ENCODE measurements at places on chromosomes 12 and 14.

DNA sequence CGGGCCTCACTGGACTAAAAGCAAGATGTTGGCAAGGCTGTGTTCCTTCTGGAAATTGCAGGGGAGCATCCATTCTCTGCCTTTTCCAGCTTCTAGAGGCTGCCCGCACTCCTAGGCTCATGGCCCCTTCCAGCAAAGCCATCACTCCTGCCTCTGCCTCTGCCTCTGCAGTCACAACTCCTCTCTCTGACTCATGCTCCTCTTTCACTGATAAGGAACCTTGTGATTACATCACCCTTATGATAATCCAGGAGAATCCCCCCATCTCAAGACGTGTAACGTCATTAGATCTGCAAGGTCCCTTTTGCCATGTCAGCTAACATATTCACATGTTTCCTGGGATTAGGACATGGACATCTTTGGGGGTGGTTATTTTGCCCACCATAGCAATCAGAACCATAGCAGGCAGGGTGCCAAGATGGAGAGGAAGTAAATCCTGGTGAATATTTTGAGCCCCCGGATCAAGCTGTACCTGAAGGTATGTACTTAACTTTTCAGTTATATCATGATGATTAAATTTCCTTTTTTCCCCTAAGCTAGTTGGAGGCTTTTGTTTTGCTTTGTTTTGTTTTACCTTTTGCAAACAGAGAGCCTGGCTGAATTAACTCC, 123.6 kb downstream of the SCARB1 start:
- no peak for DNase-seq

GRCh38 chr12:12997734-12998133, 2.3 kb downstream of the HEBP1 start:
- no peak for DNase-seq

DNA sequence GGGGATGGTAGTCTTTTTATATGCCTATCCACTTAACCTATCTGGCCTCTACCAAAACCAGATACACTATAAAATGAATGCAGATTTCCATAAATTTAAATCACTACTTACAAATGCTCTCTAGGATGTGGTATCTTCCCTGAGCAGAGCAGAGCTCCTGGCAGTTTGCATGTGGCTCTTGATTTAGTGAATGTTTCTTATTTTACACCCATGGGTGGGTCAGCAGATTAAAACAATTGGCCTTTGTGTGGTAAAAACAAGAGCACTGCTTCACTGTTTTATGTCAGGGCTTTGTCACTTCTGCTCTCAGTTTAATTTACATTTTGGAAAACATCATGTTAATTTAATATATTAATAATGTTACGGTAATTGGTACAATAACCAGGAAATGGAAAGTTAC, 5.5 kb downstream of the TAS2R19 start:
- no peak for DNase-seq

DNA sequence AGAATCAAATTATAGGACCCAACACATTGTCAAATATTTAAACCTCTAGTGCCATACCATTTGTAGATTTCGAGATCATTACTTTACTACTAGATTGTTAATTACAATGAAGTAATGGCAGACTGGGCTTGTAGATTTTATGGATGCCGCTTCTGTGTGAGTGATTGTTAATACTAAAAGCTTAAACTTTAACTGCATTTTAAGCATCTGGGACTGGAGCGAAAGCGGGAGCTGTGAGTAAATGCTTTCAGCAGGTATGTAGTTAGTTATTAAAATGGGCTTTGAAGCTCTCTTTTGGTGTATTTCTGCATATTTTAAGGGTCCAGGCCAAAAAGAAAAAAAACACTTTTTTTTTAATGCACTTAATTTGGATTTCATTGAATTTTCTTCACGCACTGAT, 519.3 kb downstream of the MED13L start:
- DNase-seq, result no peak

DNA sequence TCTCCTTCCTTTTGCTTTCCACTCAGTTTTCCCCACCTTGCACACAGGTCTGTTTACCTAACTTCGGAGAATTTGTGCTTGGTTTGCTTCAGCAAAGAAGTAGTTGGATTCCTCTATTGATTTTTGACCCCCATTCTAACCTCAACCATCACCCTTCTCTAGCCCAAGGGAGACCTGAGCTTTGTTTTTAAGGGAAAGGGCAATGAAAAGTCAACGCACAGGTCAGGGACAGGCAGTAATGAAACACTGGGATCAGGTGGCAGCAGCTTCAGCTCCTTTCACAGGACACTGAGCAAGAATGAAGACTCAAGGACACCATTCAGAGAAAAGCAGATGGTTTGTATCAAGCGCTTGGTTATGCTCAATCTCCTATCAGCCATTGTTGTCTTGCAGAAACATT, 46.9 kb upstream of the KRR1 start:
- DNase-seq, result no peak

DNA sequence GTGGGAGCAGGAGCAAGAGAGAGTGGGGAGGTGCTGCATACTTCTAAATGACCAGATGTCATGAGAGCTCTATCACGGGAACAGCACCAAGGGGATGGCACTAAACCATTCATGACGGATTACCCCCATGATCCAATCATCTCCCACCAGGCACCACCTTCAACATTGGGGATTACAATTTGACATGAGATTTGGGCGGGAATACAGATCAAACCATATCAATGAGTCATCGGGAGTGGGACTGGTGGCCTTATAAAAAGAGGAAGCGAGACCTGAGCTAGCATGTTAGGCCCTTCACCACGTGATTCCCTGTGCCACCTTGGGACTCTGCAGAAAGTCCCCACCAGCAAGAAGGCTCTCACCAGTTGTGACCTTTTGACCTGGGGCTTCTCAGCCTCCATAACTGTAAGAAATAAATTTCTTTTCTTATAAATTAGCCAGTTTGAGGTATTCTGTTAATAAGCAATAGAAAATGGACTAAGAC, 28.7 kb downstream of the COX8C start:
- DNase-seq, result no peak

GRCh38 chr12:115335594-115335993, 651.6 kb upstream of the TBX3 start:
- no peak for DNase-seq

- DNase-seq, result no peak
These were observed 3.6 kb downstream of the NAP1L1 start for GRCh38 chr12:76080729-76081415.

GRCh38 chr12:7637615-7638014, 28.1 kb downstream of the APOBEC1 start:
- no peak for DNase-seq

GRCh38 chr12:104694161-104694560, 237.4 kb downstream of the CHST11 start:
- DNase-seq, result no peak

- DNase-seq, result no peak
These were observed 1.5 kb downstream of the PTMS start for GRCh38 chr12:6767353-6768319.

DNA sequence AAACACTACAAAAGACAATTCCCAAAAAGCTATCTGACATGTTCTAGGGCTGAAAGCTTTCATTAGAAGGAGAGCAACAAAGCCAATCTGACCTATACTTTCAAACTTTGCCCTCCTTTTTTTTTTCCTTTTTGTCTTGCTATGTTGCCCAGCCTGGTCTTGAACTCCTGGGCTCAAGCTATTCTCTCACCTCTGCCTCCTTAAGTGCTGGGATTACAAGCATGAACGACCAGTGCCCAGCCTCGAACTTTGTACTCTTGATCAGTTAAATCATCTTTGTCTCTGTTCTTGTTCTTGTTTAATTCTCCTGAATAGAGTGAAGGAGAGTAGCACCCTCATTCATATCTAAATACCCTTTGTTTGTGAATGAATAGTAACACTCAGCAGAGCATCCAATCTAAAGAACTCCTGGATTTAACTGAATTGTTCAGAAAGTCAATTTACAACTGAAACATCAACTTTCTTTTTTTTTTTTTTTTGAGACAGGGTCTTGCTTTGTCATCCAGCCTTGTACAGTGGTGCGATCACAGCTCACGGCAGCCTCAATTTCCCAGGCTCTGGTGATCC, 22.1 kb downstream of the ERP29 start:
- no peak for DNase-seq

DNA sequence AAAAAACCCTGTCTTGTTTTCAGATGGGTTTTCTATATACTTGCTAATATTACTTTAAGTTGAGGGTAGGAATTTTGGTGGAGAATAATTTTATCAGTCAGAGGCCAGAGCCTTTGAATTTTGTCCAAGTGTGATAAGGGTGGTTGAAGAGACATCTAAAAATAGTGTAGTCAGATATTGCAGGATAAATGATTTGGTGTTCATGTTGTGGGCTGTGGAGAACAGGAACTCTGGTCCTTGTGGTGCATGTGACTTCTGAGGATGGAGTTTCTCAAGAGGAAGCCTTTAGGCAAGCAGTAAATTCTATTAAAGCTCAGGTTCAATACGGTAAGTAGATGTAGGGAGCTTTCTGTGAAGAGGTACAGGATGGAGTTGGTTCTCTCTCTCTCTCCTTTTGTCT, 2.8 kb downstream of the ADAM21 start:
- no peak for DNase-seq

DNA sequence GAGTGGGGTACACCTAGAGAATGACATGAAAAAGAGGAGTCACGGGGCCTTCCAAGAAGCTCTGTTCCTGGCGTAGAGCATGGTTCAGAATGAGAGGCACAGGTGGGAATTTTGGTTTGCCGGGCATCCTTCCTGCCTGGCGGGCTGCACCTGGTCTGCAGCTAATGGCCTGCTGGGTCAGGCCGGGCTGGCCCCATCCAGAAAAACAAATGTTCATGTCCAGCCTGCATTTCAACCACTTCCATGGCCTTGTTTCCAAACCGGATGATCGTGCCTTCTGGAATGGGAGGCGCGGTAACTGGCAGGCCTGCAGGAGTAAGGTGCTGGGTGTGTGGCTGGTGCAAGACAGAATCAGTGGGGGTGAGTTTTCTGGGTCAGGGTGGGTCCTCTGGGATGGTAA, 14.4 kb downstream of the TEAD4 start:
- DNase-seq, result no peak

- no peak for DNase-seq
These were observed 45.9 kb downstream of the DYRK2 start for GRCh38 chr12:67694306-67694900.

DNA sequence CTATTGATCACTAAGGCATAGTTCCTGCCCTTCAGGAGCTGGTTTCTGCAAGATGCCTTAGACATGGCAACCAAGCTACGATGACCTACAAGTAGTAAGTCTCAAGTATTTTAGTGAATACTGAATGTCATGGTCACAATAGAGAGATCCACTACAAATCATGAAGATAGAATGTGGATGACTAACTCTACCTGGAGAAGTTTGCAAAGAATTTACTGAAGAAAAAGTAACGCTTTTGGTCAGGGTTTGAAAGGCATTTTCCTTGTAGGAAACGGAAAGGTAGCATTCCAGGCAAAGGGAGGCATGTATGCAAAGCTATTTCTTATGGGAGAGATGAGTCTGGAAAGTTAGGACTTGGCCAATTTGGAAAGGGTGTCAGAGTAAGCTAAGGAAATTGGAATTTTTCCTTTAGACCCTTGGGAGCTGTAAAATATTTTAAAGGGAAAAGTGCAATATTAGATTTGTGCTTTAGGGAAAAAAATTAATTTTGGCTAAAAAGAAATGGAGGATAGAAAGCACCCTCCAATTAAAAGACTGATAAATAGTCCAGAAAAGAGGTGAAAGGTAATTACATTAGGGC, 377.5 kb downstream of the EGLN3 start:
- DNase-seq, result peak; percentile 39

DNA sequence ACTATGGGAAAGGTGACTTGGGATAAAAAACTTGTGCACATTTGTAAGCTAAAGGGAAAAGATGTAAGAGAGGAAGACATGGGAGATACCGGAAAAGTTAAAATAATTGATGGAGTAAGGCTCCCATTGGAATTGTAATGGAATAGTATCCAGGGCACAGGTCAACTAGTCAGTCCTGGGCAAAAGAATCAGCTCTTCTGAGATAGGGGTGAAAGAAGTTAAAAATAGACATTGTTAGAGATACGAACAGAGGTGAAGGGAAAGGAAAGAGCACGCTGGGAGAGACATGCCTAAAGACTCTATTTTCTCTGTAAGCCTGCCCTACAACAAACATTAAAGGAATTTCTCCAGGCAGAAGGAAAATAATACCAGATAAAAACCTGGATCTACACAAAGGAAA, 101.6 kb downstream of the SLC41A2 start:
- DNase-seq, result no peak

GRCh38 chr12:115129727-115130126, 445.8 kb upstream of the TBX3 start:
- no peak for DNase-seq

GRCh38 chr12:40137252-40137651, 31.4 kb upstream of the SLC2A13 start:
- no peak for DNase-seq

- no peak for DNase-seq
These were observed 481.4 kb downstream of the TRHDE start for GRCh38 chr12:72753571-72753970.

GRCh38 chr12:14275886-14276285, 89.6 kb upstream of the ATF7IP start:
- DNase-seq, result no peak

DNA sequence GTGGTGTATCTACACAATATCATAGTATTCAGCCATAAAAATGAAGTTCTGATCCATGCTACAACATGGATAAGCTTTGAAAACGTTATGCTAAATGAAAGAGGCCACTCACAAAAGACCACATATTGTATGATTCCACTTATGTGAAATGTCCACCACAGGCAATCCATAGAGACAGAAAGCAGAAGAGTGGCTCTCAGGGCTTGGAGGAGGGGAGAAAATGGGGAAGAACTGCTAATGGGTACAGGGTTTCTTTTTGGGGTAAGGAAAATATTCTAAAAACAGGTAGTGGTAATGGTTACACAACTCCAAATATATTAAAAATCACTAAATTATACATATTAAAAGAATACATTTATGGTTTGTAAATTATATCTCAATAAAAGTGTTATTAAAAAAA, 16.5 kb downstream of the SCNN1A start:
- DNase-seq, result no peak
